D341Med (cell line): ENCODE measurements at places on chromosomes 6 and 20.

- DNase-seq = peak; percentile 54
Measured at GRCh38 chr20:64092258-64093012, 8.2 kb upstream of the LKAAEAR1 start.

- no peak for DNase-seq
Measured at GRCh38 chr20:61734733-61735502, 330.8 kb downstream of the TAF4 start.

DNA sequence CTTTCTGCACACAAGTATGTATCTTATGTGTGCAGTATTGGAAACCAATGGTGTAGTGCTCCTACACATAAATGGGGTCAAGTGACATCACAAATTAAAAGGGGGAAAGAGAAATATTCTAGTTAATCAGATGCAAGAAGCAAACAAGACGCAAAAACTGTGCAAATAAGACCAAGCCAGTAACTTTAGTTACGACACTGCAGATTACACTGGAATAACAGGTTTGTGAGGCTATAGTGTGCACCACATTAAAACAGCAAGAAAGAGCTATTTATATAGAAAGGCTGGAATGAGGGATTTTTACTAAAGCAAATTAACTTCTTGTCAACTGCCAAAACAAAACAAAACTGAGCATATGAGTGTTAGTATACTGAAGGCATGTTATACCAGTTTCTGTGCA, 45.8 kb downstream of the NR2E1 start:
- no peak for DNase-seq

DNA sequence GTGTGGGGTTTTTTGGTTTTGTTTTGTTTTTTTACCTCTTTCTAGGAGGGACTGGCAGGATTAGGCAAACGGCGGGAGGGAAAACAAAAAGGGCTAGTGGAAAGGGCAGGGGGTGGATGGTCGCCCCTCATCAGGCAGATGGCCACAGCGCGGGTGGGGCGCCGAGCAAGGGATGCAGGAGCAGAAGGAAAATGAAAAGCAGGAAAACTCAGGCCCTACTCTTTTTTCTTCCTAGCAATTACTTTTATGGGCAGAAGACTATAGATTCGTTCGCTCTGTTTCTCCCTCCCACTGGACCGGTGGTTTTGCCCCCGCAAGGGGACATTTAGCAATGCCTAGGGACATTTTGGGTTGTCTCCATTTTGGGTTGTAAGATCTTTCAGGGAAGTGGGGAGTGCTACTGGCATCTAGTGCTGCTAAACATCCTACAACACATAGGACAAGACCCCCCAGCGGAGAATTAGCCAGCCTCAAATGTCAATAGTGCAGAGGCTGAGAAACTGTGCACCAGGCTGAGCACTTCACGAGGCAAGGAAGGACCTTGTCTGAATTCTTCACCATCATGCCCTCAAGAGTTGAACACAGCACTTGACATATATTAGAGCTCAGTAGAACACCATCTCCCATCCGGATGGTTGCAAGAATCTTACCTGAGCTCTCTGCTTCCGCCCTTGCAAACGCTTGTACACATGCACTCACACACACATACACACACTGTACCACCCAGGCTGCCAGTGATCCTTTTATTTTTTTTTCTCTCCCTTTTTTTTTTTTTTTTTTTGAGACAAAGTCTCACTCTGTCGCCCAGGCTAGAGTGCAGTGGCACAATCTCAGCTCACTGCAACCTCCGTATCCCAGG, 4.8 kb upstream of the ZMYND8 start:
- DNase-seq = peak; percentile 11

DNA sequence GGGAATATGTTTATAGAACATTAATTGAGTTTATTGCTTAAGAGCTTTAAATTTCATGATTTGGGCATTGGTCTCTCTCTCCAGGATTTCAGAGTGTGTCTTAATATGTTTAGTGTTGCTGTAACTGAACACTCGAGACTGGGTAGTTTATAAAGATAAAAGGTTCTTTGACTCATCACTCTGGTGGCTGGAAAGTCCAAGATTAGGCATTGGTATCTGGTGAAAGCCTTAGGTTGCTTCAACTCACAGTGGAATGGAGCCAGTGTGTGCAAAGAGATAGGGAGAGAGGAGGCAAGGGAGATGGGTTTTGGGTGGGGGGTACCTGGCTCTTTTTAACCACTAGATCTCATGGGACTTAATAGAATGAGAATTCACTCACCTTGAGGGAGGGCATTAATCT, 35.6 kb upstream of the DTNBP1 start:
- no peak for DNase-seq

GRCh38 chr6:17100806-17101205, 1.0 kb upstream of the STMND1 start:
- DNase-seq = no peak

GRCh38 chr6:149681209-149681608, 32.7 kb upstream of the KATNA1 start:
- DNase-seq = no peak

DNA sequence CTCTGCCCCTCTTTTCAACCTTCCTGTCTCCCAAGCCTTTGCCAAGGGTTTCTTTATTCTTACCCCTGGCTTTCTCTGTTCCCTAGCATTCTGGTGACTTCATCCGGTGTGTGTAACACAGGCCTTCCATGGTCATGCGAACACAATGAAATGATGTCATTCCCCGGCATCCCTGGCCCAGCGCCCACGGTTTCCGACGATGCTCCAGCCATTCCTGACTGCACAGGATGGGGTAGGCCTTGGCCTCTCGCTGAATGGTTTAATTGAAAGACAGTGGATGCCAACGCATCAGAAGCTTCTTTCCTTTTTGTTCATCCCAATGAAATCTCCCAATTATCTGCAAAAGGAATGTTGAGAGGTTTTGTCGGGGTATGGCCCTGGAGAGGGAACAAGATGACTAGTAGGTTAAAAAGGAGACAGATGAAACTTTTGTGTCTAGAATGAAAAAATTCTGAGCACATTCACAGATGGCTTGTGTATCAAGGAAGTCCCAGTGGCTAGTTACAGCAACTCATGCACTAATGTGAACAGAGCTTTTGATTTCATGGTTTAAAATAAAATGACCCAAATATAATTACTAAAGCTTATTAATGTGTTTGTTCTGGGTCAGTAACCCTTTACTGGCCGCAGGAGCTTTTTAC, 655.0 kb downstream of the QKI start:
- no peak for DNase-seq

DNA sequence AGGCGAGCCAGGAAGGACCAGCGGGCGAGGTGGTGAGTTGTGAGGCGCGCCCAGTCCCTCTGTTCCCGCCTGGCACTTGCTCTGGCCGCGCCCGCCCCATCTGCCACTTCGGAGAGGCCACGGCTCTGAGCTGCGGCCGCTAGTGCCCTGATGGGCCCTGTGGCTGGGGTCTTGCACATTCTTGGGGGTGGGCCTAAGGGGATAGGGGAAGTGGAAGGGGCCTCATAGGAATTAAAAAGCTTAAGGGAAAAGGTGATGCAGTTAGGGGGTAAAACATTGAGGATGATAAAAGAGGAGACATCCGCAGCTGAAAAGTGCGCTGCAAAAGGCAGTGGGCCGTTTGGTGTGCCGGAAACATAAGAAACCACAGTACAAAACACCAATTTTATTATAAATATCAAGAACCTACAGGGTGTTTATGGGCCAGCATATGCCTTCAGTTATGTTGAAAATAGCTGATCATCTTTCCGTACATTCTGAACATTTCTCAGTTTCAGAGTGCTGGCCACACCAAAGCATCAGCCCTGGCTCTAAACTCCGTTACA, 1.1 kb upstream of the PSMB8 start:
- no peak for DNase-seq

GRCh38 chr20:17743677-17744076, 43.9 kb downstream of the BANF2 start:
- DNase-seq = no peak

GRCh38 chr6:148682252-148682651, 64.6 kb upstream of the UST start:
- no peak for DNase-seq

DNA sequence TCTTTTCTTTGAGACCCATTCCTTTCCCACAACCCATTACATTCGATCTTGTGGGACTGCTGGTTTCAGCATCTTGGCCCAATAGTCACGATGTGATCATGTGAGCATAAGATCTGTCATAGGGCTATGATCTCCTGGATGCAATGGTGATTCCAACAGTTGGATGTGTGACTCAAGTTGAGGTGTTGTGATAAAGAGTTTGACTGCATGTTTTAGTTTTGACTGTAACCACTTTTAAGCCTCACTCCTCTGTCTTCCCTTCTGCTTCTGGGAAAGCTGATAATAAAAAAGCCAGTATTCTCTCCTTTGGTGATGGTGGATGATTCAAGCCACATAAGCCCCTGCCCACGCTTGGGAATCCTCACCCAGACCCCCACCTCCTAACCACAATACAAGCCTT, 117.0 kb upstream of the ASCC3 start:
- DNase-seq = no peak

GRCh38 chr20:50027611-50028105, 44.9 kb downstream of the SNAI1 start:
- DNase-seq = no peak

DNA sequence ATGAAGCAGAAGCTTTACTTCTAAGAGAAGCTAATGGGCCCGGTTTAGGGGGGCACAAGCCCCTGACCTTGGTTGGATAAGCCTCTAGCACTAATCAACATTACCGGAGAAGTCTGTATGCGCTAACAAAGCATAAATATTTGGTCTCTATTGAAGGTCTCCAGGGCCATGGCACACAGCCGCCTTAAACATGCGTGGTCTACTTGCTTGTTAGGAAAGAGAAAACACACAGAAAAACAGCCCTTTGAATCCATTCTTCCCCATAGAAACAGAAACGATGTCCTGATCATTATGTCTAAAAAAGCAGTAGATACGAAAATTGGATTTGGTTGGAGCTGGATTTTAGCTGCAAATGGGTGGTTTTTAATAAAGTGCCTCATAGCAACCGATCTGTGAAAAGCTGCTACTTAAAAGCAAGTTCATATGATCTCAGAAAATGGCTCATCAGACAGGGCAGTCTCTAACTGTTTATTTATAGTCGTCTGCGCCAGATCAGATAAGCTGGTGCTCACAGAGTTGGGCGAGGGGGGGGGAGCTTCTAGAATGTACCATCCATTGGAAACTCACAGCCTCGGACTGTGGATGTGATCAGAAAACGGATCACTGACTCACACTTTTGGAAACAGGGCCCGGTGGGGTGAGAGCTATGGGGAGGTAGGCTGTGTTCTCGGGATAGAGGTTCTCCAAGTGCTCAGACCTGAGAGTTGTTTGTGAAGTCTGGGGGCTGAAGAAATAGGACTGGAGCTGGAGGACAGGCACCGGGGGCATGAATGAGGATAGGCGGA, 35.3 kb upstream of the APCDD1L start:
- DNase-seq = no peak

DNA sequence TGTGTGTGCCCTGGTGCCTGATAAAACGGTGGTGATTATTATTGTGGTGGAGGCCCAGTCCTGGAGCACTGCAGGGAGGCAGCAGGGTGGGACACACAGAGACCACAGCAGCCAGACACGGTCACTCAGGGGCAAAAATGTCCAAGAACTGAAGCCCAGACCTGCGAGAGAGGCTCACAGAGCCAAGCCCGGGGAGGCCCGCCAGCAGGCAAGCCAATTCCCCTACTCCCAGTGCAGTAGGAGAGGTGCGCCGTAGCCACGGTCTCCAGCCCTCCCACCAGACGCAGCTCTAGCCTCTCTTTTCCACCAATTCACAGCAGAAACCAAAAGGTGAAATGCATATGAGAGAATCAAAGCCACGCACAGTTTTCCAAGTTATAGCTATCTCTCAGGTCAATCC, 179.4 kb upstream of the TAB2 start:
- no peak for DNase-seq

- peak; percentile 81 for DNase-seq
Measured at GRCh38 chr6:71886184-71887005, at the start of gene RIMS1. RIMS1 (plus strand) TSS chr6:71886550; CDS start chr6:71887024, 474 bp downstream.

- DNase-seq = no peak
Measured at GRCh38 chr20:17956099-17956685, 12.4 kb downstream of the SNX5 start.

- no peak for DNase-seq
Measured at GRCh38 chr20:1918491-1919165, 23.4 kb downstream of the SIRPA start.
